ENCODE measurements at places on chromosomes 12 and 14.

- no peak for DNase-seq
These were observed 145.4 kb downstream of the STXBP6 start for GRCh38 chr14:24904533-24904932.

- peak; percentile 48 for DNase-seq
These were observed 63.1 kb downstream of the ARL6IP4 start for GRCh38 chr12:123043536-123044001.

- DNase-seq: no peak
These were observed 274.0 kb downstream of the NOVA1 start for GRCh38 chr14:26323869-26324268.

- DNase-seq: no peak
These were observed 12.1 kb upstream of the PRR4 start for GRCh38 chr12:10861366-10861765.

- DNase-seq: no peak
These were observed 1.7 kb downstream of the C12orf76 start for GRCh38 chr12:110046451-110047187.

GRCh38 chr14:103535891-103536565, 7.0 kb downstream of the TRMT61A start:
- no peak for DNase-seq

DNA sequence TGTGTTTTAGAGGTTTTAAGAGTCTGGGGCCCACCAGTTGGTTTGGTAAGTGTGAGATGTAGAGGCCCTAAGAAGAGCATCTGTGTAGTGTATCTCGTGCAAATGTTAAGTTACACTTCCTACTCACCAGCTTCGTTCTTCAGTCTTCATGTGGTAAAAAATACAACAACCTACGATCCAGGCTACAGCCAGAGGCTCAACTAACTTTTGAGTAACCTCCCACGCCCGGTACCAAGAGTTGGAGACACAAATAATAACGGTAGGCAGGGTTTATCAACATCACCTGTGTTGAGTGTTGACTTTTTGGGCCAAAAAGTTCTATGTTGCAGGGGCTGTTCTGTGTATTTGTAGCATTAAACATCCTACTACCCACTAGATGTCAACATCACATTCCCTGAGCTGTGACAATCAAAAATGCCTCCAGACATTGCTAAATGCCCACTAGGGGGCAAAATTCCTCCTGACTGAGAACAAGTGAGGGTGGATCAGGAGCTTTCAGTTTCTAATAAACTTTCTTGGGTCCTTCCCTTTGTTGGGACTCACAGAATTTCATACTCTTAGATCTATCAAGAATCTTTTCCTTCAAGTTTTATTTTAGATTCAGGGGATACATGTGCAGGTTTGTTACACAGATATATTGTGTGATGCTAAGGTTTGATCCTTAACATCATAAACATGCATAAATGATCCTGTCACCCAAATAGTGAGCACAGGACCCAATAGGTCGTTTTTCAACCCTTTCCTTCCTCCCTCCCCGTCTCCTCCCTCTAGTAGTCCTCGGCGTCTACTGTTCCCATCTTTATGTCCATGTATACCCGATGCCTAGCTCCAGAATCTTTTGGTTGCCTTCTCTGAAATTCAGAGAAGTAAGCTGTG, 94.7 kb downstream of the SLC2A13 start:
- DNase-seq: peak; percentile 49

GRCh38 chr12:7678744-7679143, 13.0 kb upstream of the APOBEC1 start:
- DNase-seq: no peak

- no peak for DNase-seq
These were observed 9.9 kb downstream of the DIP2B start for GRCh38 chr12:50514526-50515276.

DNA sequence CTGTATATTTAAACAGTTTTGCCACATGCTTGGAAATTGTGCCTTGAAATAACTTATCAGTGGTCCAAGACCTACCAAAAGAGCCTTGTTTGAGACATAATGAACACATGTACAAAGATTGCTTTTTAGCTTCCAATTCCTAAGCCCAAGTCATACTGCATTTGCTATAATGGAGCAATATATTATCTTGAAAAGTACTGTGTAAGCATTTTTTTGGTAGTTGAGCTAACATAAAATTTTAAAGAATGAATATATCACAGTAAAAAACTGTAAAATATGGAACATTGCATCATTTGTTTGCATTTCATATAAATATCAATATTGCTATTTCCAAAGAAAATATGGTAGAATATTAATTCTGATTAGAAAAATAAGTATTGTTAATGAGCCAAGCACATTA, 28.8 kb upstream of the HMGA2 start:
- no peak for DNase-seq

GRCh38 chr14:85963486-85963885, 433.5 kb downstream of the FLRT2 start:
- no peak for DNase-seq

- DNase-seq: peak; percentile 20
These were observed 47.2 kb downstream of the CCDC91 start for GRCh38 chr12:28237423-28237822.

GRCh38 chr12:28425526-28425925, 235.3 kb downstream of the CCDC91 start:
- DNase-seq: no peak

- DNase-seq: no peak
These were observed 68.3 kb downstream of the RERG start for GRCh38 chr12:15152868-15153267.

- no peak for DNase-seq
These were observed 2.1 kb downstream of the KRT7 start for GRCh38 chr12:52235001-52235764.

DNA sequence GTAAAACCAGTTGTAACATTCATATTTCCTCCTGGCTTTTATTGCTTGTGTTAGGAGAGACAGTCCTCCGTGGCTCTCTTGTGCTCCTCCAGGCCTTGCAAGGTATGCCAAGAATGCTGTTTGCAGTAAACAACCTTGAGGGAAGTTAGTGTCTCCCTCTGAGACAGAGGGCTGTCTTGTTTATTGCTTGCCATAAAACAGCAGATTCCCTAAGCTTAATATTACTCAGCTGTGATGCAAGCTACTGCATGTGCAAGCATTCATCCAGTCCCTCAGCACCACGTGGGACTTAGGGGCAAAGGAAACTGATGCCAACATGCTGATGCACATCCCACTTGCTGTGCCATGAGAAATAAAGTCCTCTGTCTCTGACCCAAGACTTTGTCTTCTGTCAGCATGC, 6.6 kb downstream of the POMT2 start:
- no peak for DNase-seq

Data from NT2/D1 (cell line).